ENCODE measurements at places on chromosomes 7 and 10.

DNA sequence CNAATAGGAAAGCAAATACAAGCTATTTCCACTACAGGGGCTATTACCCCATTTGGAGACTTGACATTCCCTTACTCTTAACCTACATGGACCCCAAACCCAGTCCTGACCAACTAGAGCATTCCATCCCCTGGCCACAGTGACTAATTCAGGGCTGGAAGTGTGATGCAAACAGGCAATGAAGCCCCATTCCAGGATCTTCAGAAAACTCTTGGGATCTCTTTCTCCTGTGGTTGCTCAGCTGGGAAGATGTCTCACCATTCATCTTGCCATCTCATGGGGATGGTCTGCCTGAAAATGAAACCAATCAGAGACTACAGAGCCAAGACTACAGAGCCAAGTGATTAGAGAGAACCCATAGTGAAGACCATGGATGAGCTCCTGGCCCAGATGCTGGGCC lies 206.2 kb downstream of the ZNF365 start:
- no peak for DNase-seq

GRCh38 chr10:98445200-98445812 lies 1.4 kb downstream of the HPS1 start:
- no peak for DNase-seq

- DNase-seq: no peak
These were observed 129.3 kb upstream of the PHYHIPL start for GRCh38 chr10:59047180-59047579.

DNA sequence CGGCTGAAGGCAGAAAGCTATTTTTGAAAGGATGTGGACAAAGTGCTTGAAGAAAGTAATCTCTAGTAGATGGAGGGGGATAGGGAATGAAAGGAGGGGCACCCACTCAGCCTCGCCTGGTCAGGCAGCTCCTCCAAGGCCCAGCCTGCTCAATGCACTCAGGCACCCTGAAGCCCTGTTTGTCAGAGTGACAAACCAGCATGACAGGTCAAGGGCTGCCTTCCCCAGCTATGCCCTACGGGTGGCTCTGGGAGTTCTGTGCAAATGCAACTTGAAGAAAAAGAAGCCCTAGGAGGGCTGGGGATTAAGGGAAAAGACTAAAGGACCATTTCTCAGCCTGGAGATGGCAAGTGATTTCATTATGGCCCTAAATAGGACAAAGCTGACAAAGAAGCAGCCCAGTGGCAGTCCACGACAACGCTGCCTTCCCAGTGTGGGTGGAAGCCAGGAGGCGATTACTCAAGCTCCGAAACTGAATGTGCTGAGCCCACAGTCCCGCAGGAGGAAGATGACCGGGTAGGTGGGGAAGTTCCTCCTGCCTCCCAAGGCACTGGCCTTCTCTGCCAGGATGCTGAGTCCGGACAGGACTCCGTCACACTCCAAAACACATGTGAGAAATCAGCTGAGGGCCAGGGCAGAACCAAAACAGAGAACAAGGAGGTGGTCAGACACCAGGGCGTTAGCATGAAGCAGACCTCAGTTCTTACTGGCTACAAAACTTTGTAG lies 16.3 kb downstream of the LIPA start:
- no peak for DNase-seq

DNA sequence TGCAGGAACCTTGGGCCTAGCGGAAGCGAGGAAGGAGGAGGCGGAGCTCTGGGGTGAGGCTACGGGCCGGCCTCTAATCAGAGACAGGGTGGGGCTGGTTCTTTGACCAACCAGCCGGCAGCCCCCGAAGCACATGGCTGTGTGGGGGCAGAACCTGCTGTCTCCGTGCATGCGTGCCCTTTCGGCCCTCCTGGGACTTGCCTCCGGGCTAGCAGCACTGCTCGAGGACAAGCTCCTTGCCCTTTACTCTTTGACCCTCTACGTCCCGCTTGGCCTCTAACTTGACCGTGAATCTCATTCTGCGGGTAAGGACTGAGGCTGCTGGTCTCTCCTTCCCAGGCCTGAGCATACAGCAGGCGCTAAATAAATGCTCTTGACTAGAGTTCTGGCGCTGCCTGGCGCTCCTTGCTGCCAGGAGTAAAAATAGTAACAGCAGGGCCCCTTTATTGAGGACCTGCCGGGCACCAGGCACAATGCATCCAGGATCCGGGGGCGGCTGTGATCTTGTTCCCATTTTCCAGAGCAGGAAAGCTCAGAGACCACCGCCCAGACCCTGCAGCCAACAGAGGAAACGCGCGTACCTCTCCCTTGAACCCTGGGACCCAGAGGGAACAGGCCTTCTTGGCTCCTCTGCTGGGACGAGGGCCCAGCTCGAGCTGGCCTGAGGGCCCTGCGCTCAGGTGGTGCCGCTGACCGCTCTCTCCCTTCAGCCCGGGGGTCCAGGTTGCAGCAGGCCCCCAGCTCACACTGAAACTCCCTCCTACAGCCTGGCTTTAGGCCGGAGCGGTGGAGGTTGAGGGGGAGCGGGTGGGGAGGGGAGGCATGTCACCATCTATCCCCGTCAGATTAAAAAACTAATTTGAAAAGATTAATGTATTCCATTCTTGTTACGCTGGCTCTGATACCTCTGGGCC lies 2.7 kb upstream of the COMTD1 start:
- DNase-seq: no peak

- no peak for DNase-seq
These were observed 126.1 kb downstream of the PFKFB3 start for GRCh38 chr10:6328699-6329423.

- DNase-seq: no peak
These were observed 38.2 kb downstream of the ZNF467 start for GRCh38 chr7:149735181-149735602.

DNA sequence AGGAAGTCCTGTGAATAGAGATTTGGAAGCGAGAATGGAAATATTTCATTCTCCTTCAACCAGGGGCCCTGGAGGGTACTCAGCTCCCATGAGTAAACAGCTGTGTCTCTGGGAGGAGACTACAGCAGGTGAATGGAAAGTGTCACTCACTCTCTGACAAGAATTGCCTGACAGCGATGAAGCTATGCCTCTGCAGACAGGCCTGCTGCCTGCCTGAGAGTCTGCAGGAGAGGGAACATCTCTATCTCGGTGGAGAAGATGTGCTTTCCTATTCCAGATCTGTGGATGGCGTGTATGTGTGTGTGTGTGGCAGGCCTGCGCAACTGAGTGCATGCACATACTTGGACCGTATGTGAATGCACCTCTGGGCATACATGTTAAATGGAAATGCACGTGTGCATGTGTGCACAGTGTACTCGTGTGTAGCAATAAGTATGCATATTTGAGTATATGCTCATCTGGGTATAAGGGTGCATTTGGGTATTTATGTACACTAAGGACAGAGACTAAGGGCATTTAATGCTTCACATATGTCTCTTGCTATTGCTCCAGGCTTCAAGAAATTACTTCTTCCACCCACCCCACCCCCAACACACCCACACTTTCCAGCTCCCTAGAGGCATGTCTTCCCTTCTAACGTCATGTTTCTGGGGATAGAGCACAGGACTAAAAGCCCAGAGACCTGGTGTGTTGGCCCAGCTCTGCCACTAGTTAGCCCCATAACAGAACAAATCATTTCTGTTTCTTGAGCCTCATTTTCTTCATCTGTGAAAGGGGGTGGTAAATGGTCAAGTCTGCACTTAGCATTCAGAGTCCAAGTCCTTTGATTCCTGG lies 4.6 kb upstream of the ADCYAP1R1 start:
- no peak for DNase-seq

DNA sequence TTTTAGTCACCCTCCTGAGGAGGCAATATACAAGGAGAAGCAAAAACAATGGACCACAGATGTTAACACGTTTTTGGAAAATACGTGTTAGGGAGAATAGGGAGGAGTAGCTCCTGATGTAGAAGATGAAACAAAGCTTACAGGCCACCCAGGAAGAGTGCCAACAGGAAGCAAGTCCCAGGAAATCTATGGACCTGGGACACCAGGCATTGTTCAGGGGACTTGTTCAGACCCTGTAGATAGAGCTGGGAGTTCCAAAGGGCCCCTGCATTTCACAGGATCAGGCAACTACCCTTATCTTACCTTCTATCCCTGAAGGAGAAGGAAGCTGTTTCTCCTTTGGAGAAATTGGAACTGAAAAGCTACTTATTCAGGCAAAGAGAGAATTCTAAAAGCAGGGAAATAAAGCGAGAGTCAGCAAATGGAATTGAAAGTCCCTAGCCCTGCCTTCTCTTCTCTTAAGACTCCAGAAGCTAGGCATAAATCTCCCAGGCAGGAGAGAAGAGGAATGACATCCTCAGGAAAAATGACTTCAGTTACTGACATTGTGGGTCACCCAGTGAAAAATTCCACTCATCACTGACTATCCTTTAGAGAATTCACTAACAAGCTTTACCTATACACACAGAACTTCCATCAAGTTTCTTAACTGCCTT lies 77.7 kb upstream of the FAM3C start:
- DNase-seq: no peak

GRCh38 chr7:135509589-135509838 lies 388 bp downstream of the CNOT4 start:
- no peak for DNase-seq

GRCh38 chr7:17682586-17682985 lies 257.7 kb downstream of the SNX13 start:
- no peak for DNase-seq

GRCh38 chr10:58743466-58744115 lies 230.9 kb downstream of the BICC1 start:
- DNase-seq: no peak

DNA sequence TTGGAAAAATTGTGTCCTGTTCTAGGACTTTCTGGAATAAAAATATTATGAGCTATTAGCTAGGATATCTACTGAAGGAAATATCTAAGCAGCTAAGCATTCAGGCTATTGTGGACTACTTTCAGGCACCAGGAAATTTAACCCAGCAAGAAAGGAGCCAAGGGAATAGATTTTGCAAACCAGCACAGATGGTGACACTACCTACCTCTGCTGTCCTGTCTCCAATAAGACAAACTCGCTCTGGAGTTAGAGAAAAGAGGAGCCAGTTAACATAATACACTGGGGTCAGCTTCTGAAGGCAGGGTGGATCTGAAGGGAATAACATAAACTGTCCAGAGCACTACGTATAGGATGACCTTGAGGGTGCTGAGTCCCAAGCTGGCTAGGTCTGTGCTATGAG lies 223.7 kb upstream of the PRSS58 start:
- no peak for DNase-seq

GRCh38 chr7:18119985-18120384 lies 92.3 kb upstream of the PRPS1L1 start:
- no peak for DNase-seq

GRCh38 chr10:26481914-26482550 lies 43.9 kb downstream of the APBB1IP start:
- DNase-seq: peak; percentile 77

DNA sequence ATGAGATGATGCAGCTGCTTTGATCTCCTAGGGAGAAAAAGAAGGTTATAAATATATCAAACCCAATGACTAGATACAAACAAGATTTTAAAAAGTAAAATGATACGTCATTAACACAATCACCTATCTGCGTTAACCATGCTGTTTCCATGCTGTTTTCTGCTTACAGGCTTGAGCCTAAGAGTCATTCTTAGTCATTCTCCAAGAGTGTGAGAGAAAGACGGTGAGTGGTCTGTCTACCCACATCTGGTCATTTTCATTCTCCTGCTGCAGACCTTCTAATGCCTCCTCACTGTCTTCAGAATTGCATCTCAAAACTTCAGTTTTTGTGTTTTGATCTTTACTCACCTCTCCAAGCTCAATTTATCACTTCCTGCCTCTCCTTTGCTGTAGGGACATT lies 98.0 kb upstream of the ELMO1 start:
- DNase-seq: no peak

GRCh38 chr10:84493951-84494848 lies 165.8 kb downstream of the CCSER2 start:
- no peak for DNase-seq

GRCh38 chr7:34596887-34597286 lies 61.1 kb upstream of the NPSR1 start:
- DNase-seq: no peak

- DNase-seq: no peak
These were observed 126.6 kb downstream of the SORBS1 start for GRCh38 chr10:95434583-95434982.

DNA sequence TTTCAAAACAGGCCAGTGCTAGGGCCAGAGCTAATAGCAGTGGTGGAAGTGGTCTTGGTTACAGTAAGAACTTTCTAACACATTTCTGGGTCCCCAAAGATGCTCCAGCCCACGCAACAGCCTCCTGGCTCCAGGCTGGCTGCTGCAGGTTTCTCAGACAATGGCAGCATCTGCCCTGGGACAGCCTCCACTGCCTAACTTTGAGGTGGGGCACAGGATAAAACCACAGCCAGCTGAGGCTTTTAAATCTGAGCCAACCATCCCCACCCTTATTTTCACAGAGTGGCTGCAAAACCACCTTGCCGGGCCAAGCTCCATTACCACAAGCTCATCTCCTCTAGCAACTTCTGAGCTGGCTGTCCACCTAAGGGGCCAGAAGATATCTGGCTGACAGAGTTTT lies 84.8 kb downstream of the FAM53B start:
- peak; percentile 19 for DNase-seq

- no peak for DNase-seq
These were observed 875 bp upstream of the DDIT4 start for GRCh38 chr10:72272689-72273409.

DNA sequence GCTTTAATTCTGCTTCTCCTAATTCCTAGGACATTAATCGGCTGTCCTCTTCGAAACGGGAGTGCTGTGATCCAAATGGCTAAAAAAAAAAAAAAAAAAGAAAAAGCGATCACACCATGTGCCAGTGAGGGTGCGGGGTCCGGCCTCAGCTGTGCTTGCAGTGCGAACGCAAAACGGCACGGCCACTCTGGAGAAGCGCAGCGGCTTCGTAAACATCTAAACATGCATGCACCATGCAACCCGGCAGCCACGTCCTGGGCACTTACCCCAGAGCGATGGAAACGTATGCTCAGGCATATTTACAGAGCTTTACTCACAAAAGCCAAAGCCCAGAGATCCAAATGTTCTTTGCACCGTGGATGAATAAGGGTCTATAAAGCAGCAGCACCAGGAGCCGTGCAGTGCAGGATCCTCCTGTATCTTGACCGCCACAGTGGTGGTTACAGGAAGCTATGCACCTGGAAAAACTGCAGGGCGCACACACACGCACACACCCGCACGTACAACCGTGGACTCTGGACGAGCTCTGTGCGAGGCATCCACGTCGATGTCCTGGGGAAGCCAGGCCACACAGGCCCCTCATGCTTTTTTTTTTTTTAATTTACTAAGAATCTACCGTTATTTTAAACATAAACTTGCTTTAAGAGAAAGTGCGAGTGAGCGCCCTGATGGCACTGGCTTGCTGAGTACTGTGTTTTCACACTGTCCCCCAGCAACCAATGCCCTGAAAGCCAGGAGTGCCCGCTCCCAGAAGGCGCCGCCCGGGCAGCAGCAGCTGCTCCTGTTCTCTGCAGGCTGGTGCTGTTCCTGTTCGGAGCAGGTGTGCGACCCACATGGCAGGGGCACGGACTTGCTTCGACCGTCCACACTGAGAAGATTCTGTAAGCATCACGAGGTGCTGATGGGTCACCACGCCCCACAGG lies 25.0 kb downstream of the GPER1 start:
- no peak for DNase-seq

GRCh38 chr10:25561758-25562157 lies 372.3 kb upstream of the MYO3A start:
- no peak for DNase-seq

- no peak for DNase-seq
These were observed 30.8 kb downstream of the CHCHD3 start for GRCh38 chr7:133051066-133051465.

GRCh38 chr7:41203542-41203941 lies 499.3 kb downstream of the INHBA start:
- DNase-seq: no peak

- no peak for DNase-seq
These were observed 1274.0 kb upstream of the CELF2 start for GRCh38 chr10:9743639-9744038.
